HT1080 (cell line): ENCODE measurements at places on chromosomes 3 and 15. TPM values are rescaled to one million over a fixed set of nuclear protein-coding genes. Genes with fewer than 3 reads are reported as not detected.

Gene TYRO3
- 32.4 and 49.7 TPM in 2 replicates for total RNA-seq

Gene PCNP
- total RNA-seq, result 68.6 and 85.8 TPM in 2 replicates

Gene IGSF10
- total RNA-seq, result under 0.01 and 0.02 TPM in 2 replicates

Gene CHCHD4
- total RNA-seq, result 39.7 and 46.1 TPM in 2 replicates

Gene CSK
- 39.3 and 50.7 TPM in 2 replicates for total RNA-seq

Gene MEX3B
- 1.9 and 2.4 TPM in 2 replicates for total RNA-seq

Gene C2CD4A
- not detected in 2 replicates for total RNA-seq

Gene SOX14
- total RNA-seq, result not detected in 2 replicates

Gene HCN4
- total RNA-seq, result not detected in 2 replicates

- no peak for DNase-seq
These were observed 22.2 kb downstream of the FXR1 start for GRCh38 chr3:180934638-180935037.

- peak; percentile 62 for DNase-seq
These were observed 1.7 kb downstream of the ZMAT3 start for GRCh38 chr3:179069762-179070390.

- DNase-seq, result no peak
These were observed 343.2 kb upstream of the ONECUT1 start for GRCh38 chr15:53133255-53133850.

DNA sequence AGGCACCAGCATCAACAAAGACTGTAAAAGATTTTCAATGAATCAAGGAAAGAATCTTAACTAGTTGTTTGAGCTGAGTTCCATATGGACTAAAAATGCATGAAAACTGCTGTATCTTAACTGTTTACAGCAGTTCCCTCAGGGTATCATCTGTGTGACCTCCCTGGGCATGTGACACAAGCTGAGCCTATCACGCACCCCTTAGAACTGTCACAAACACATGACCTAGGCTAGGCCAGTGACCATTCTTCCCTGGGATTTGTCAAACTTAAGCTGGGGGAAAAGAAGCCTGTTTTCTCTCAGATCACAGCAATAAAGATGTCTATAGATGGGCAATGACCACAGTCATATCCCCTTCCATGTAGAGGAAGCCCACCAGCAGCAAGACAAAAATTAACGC is 35.7 kb downstream of the IGF2BP2 start:
- DNase-seq, result no peak

DNA sequence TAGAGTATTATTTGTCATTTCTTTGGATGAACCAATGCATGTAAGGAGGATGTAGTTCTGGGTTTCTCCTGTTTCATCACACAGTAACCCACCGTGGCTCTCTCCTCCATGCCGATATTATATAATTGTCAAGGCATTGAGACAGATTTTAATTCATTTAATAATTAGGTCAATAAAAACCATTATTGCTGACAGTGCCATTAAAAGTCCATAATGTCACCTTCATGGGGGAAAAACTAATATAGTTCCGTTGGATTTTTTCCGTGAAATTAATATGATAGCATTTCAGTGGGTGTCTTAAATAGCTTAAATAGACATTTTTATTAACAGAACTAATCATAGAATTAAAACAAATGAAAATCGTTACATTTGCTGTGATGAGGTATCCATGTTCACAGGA is 747.7 kb upstream of the CFAP20DC start:
- DNase-seq, result no peak

GRCh38 chr3:51338632-51339031 is 46.5 kb upstream of the MANF start:
- DNase-seq, result no peak

GRCh38 chr3:145144361-145144760 is 1016.6 kb downstream of the PLOD2 start:
- DNase-seq, result no peak

- no peak for DNase-seq
These were observed 1.4 kb downstream of the DOCK3 start for GRCh38 chr3:50676031-50676705.

- peak; percentile 73 for DNase-seq
These were observed 6.0 kb upstream of the PLCB2 start for GRCh38 chr15:40313531-40314398.

- DNase-seq, result peak; percentile 47
These were observed 28.3 kb downstream of the IDH3A start for GRCh38 chr15:78177447-78177873.

DNA sequence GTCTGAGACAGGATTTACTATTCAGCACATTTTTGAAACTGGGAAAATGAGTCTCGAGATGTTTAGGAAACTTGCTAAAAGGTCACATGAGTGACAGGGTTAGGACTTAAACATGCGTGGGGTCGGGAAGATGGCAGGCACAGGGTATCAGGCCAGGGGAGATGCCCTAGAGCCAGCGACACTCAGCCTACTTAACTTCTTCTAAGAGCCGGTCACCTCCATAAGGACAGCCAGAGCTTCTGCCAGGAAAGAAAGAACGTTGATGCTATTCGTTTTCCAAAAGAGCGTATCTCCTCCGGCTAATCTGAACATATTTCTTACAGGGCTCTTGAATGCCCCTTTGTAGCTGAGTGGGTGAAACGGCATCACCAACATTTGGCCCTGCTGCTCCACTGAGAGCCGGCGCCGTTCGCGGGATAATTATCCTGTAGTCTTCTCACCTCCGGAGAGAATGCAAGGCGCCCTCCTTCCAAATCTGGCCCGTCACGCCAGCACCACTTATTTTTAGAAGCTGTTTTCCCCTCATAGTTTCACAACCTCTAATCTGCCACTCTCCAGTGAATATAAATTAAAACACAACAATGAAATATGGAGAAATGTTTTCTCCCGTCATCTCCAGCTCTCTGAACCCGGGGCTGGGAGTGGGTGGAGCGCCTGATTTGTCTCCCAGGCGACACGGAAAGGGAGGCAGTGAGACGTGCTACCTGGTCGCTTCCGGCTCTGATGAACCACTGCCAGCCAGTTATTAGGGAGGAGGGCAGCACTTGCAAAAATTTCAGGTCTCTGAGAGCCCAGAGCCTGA is 58.5 kb downstream of the LIPC start:
- no peak for DNase-seq

- no peak for DNase-seq
These were observed 260.5 kb downstream of the PYDC2 start for GRCh38 chr3:191721390-191721861.

DNA sequence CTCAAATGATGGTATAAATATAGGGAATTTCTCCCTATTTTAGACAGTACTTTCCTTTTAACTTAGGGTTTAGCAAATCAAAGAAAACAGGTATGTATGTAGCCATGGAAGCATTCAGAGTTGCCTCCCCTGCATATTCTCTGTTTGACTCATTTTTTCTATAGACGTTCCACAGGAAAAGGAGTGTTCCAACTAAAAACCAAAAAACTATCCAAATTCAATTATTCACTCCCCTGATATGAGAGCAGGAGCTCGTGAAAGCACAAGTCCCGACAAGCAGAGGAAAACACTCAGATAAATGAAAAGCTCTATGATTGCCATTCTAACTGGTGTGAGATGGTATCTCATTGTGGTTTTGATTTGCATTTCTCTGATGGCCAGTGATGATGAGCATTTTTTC is 119.5 kb downstream of the FRMD5 start:
- peak; percentile 34 for DNase-seq

- no peak for DNase-seq
These were observed 740.5 kb downstream of the ROBO2 start for GRCh38 chr3:77780278-77780996.

DNA sequence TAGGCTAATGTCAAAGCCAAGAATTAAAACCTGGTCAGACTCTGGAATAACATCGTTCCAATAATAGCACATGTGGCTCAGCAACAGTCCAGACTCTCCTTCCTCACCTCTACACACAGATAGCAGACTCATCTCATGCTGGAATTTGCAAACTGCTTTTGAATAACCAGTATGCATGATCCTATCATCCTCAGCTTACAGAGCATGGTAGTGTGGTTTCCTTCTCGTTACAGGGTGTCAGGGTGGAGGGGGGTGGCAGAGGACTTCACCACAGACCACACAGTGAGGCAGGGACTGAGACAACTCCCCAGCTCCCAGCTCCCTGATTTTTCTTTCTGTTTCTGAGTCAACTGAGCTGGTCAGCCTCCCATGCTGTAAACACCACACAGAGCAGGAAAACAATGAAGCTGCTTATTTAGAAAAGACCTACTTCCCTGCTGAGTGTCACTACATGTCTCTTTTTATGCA is 101.6 kb downstream of the RPL22L1 start:
- peak; percentile 76 for DNase-seq

GRCh38 chr3:111047812-111048435 is 23.7 kb upstream of the NECTIN3 start:
- no peak for DNase-seq

GRCh38 chr3:52429779-52430415 is 15.0 kb downstream of the SEMA3G start:
- DNase-seq, result peak; percentile 43

DNA sequence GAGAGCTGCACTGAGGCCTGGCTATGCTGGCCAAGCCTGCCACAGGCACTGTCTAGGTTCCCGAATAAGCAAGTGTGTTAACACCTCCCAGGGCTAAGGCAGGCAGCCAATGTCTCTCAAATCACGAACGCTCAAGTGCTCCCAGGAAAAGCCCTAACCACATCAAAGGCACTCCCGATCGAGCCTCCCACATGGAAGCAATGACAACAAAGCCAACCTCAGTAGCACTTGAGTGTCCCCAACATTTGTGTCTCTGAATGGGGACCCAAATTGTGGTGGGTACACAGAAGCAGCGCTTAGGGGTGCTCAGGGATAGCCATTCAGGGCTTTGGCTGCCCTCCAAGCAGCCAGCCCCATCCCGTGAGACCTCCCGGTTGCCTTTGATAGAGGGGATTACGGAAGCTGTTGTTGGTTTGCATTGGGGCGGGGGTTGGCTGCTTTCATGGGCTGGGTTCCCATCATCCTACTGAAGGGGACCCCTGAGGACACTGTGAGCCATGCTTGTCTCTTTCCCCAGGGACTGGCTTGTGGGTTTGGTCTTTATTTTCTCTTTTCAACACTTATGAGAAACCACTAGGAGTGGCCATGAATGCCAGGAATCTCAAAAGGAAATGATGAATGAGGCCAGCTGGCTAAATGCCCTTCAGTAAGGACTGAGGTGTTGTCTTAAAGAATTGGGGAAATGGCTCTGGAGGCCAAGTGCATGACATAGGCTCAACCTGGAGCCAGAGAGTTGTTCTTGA is 234.1 kb upstream of the FEZF2 start:
- peak; percentile 93 for DNase-seq

DNA sequence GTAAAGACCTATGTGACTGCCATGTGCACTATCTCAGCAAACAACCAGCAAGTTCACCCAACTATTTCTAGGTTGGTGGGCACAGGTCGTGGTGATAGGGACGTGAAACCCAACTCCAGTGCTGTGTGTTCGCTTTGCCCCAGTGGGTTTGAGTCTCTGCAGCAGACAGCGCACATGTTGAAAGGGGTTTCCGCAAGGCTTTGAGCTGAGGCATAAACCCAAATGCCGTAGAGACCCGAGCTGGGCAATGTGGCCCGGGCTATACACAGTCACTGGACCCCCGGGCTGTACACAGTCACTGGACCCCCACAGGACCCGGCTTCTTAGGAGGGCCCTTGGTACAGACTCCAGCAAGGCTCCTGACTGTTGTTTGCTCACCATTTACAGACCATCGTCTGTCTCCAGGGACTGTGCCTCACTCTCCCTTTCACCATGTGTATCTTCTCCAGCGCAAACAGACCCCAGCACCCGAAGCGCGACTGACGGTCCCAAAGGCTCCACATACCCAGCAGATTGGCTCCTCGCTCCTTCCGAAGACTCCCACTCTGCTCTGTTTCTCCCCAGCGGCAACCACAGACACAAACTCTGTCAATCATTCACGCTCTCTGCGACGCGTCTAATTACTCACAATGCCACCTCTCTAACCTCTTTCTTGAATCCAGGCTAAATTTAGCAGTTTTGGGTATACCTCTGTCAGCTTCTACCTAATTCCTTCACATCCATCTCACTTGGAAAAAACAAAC is 31.2 kb downstream of the PCSK6 start:
- DNase-seq, result no peak
